NCI-H1092 (cell line): ENCODE measurements at places on chromosomes 12 and 14.

GRCh38 chr14:95197551-95197950, 40.2 kb upstream of the DICER1 start:
- no peak for DNase-seq

- DNase-seq: no peak
These were observed 384.8 kb downstream of the BMP4 start for GRCh38 chr14:53571641-53572328.

- DNase-seq: no peak
These were observed 74.2 kb downstream of the PPM1H start for GRCh38 chr12:62860501-62861411.

DNA sequence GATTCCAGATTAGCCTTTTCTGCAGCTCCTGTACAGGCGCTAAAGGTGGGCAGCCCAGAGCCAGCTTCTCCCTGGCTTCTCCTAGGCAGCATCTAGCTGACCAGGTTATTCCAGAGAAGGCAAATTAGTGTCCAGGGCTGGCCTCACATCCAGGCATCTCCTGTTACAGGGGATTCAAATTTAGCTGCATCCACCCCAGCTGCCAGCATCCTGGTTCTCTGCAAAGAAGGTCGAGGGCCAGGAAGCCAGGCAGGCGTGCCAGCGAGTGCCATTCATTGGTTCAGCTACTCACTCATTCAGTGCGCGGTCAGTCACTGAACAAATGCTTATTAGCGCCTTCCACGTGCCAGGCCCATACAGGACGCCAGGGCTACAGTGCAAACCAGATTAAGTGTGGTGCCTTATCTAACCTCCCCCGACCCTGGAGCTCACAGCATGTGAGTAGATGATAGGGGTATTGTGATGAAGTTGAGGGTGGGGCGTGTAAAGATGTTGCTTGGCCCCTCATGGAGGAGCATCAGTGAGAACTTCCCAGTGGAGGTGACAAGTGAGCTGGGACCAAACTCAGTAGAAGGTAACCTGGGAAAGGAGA, 15.7 kb upstream of the FAM222A start:
- no peak for DNase-seq

- no peak for DNase-seq
These were observed 177.2 kb downstream of the KIF26A start for GRCh38 chr14:104315625-104316024.

DNA sequence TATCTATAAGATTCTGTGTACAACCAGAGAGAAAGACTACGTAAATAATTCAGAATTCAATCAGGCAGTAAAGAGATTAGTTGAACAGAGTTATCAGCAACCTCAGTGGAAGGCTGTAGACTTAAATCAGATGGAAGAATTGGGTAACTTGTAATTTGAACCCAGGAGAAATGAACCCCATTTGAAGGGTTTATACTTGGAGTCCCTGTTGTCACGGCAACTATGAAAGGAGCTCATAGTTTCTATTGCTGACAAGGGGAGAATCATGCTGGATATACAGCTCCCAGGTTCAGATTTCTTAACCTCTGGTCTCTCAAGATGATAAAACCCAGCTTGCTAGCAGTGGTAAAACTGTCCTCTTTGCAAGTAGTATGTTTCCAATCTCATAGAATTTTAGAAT, 54.4 kb upstream of the BMP4 start:
- DNase-seq: no peak
